NCI-H2081 (cell line): ENCODE measurements at places on chromosomes 4 and X.

DNA sequence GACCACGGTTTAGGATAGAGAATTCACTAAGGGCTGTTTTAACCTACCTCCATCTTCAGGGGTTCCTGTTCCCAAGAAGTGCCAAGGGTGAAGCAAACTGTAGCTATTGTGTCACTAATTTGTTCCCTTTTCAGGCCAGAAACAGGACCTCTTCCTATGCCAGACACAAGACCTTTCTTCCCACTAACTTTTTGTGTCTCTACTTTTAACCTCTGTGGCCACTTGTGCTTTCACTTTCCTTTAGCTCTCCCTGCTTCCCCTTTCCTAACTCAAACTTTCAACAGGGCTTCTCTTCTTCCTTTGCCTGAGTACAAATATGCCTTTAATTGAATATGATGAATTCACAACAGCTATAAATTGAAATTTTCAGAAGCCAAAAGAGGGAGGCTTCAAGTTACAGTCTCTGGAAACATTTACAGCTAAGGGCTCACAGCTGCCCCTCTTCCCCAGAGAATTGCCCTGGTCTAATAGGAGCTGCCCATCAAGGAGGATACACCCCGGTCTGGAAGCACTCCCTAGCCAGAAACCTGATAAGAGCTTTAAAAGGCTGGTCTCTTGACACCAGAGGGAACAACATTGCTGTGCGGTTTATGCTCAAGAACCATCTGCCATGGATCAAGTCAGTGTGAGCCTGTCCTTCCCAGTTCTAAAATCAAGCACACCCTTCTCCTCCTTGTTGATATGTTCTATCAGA, 61.7 kb upstream of the PLS3 start:
- DNase-seq = no peak

DNA sequence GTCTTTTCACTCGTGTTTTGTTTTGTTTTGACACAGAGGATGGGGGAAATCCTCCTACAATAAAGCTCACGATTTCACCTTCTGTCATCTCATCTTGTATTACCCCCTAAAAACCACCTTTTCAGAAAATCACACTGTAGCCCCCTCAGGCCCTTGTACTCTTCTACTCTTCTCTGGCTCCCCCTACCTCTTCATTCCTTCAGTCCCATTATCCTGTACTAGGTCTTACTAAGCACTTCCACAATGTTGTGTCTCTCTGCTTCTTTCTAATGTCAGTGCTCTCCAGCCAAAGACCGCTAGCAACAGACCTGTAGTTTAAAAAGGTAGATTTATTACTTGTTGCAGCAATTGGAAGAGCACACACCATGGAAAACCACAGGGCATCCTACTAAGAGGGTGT, 30.0 kb upstream of the RNF128 start:
- no peak for DNase-seq

DNA sequence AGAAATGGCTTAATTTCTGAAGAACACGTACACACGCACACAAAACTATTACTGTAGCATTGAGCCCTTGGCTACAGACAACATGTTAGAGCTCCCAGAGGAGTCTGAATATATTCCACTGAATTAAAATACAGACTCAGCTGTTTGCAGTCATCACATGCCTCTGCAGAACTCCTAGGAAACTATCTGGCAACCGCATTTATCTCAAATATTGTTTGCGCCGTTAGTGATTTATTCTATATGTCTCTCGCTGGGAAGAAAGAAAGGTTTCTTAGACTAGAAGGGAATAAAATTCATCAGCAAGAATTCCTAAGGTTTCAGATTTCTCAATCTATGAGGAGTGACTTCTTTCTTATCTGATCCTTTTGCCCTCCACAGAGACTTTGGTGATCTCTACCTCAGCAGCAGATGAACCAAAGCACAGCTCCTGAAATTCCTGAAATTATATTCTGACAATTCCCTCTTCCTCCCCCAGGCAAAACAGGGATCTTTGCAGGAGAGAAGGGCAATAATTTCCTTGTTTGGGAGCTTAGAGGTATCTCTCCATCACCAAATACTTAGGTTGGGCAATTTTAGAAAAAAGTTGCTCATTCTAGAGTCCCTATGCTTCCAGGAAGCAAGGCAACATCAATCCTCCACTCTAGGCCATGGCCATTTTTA, 199.2 kb downstream of the APBB2 start:
- no peak for DNase-seq

DNA sequence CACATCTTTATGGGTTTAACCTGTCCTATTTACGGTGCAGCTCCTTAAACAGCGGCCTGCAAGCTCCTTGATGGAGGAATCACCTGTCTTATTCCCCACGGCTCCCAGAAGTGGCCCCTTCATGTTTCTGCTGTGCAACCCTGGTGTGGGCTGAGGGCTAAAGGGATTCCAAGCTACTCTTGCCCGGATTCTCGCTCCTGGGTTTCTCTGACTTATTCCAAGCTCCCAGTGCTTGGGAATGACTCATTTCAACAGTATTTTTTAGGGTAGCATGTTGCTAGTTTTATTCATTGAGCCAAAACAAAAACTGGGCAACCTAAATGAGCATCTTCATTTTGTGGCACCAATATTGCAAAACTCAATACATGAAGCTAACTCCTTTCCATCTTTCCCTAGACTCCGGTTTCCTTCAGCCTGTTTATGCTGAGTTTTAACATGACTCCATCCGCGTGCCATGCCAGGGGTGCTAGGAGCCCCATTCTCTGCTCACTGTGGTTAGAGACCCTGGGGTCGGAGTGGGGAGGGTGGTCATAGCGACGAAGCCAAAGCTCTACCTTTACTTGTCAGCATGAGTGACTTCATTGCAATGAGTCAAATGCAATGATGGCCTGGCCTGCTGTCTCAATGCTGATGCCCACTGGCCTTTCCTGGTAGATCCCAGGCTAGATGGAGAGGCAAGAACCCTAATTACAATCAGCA, 349.7 kb downstream of the NR3C2 start:
- no peak for DNase-seq

GRCh38 chr4:7635445-7636239, 200.9 kb upstream of the PSAPL1 start:
- no peak for DNase-seq

- no peak for DNase-seq
These were observed 28.5 kb upstream of the FRG1 start for GRCh38 chr4:189912170-189912569.

- no peak for DNase-seq
These were observed 12.7 kb upstream of the CXCL8 start for GRCh38 chr4:73727685-73728084.

DNA sequence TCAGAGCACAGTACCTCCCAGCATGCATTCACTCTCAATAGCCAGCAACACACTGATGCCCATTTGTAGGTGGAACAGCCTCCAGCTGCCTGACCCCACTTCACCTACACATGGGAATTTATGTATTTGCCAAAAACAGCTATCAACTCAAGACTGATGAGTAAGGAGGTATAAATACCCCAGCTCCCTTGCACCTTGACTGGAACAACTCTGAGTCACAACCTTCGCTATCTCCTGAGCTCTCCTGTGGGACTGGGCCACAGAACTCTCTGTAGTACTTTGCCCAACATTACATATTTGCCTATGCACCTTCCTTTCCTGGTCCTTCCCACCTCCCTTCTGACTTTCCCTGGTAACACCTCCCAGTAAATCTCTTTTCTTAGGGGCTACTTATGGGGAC, 16.5 kb upstream of the EGFL6 start:
- no peak for DNase-seq

DNA sequence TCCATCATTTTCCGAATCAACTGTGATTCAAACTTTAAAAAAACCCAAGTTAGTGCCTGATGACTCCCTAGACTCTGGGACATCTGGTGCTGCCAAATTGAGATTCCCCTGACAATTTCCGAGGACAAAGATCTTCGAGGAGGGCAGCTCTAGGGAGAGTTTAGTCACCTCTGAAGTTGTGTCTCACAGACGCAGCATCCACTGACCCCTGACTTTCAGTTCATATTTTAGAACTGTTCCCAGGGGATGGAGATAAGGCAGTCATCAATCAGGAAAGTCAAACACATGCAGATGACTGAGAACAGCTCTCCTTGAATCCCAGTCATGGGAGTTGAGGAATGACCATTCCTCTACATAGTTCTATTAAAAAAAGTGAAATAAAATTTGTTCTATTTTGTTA, 643.9 kb downstream of the TRIML1 start:
- no peak for DNase-seq

- DNase-seq = no peak
These were observed 46.0 kb upstream of the TLL1 start for GRCh38 chr4:165827018-165827417.

GRCh38 chrX:119607018-119607389, 780 bp upstream of the NKRF start:
- DNase-seq = no peak

DNA sequence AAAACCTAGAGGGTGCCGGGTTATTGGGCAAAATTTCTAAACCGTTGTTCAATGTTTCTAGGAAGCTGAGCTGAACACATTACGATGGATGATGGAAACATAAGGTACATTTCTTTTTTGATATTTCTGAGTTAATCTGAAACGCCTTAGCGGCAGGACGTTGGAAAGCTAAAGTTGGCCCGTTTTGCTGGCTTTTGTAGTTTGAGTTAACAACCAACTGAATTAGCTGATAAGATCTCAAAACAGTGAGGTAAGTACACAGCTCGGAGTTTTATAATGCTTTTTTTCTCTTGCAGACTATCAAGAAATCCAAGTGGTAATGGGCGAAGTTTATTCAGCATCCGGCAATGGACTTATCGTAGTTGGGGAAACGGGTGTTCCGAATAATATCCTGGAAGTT, 73.5 kb downstream of the PRSS12 start:
- no peak for DNase-seq

DNA sequence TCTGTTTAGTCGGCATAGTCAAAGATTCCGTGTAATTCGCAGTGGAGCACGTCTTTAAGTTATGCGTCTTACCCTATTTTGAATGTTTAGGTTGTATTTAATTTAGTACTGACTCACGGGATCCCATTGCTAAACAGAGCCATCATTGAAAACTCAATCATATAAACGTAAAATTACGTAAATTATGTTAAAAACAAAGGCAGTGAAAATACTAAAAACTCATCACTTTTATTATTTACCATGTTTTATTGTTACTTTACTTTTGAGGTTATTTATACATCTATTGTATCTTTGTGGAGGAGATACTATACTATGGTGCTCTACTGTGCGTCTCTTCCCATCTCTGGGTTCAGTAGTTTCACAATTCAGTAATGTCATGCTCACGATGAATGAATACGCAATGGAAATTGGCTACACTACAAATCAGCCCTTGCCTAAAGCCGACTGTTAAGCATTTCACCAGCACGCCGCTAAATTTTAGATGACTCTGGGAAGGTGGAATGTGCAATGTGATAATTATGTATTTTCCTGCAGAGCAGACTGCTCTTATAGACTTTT, 944 bp downstream of the FUNDC2 start:
- DNase-seq = no peak

- DNase-seq = no peak
These were observed 180.2 kb upstream of the TET2 start for GRCh38 chr4:104966349-104967033.

DNA sequence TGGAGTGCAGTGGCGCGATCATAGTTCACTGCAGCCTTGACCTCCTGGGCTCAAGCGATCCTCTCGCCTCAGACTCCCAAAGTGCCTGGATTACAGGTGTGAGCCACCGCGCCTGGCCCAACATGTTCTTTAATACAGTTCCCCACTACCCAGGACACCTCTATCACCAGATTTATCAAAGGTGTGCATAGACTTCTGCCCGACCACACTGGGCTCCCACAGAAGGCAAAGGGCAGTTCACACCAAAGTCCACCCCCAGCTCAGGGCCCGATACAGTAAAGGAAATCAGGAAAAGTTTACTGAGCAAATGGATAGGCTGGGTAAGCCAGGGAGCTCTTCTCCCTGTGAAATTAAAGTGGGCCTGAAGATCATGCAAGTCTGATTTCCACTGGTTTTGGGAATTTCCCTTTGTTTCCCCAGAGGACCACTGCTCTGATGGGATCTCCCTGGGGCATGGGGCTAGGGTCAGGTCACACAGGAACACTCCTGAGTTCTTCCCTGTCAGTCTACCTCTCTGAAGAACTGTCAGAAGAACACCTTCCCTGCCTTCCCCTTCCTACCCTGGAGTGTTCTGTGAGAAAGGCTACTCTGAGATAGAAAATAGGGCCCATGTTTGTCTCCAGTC, 17.7 kb upstream of the PIM2 start:
- no peak for DNase-seq

DNA sequence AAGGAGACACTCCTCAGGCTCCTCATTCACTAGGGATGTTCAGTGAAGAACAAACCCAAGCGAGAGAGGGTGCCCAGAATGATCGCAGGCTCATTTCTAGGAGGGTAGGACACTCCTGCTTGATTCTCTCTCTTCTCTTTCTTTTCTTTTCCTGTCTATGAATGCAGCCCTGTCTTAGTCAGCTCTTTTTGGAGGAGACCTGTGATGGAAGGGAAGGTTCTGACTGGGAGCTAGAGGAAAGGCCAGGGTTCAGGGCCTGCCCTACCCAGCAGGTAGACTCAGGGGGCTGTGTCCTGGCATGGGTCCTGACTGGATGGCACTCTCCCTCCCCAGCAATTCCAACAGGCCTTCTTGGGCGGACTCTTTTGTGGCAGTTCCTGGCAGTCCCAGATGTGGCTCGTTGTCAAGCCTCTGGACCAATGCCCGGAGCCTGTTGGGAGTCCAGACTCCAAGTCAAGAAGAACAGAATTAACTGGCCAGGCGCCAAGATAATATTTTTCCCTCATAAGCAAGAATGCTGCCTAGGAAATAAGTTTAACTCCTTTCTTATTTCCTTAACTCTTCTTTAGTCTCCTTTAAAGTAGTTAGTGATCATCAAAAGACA, 139.4 kb upstream of the SCML1 start:
- DNase-seq = peak; percentile 30

GRCh38 chr4:16513876-16514275, 287.6 kb upstream of the TAPT1 start:
- no peak for DNase-seq

- no peak for DNase-seq
These were observed 4.1 kb downstream of the SEPTIN6 start for GRCh38 chrX:119688911-119689321.

DNA sequence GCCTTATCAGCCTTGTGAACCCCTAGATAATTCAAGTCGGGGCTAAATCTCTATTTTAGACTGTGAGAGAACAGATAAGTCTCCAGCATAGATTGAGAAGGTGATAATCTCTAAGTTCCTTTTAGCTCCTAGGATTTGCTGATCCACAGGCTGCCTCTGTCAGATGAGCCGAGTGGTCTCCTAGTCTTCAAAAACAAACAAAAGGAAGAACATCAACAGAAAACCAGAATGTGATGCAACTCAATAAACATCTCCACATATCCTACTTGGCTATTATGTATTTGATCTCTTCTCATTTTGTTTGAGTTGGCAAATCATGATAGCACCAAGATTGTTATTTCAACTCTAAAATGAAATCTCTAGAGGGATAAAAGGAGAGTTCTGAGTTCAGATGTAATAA, 88.4 kb upstream of the SLC7A11 start:
- no peak for DNase-seq

- DNase-seq = no peak
These were observed 61.2 kb upstream of the STX18 start for GRCh38 chr4:4603067-4603466.

DNA sequence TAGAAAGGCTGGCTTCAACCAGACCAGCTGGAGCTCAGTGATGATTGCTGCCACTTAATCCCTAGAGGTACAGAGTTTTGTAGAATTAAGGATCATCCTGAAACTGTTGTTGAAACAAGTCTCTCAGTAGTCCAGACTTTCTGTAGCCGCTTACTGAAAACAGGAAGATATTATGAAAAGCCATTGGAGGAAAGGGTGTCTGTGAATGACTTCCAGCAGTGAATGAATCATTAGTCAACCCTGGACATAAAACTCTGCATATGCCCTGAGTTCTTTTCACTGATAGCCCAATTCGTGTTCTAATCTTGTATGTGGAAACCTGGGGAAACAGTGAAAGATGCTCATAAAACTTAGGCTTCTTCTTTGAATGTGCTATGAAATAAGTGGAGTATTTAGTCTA, 14.8 kb downstream of the HOPX start:
- no peak for DNase-seq
